ENCODE measurements at places on chromosomes 11 and 22.

DNA sequence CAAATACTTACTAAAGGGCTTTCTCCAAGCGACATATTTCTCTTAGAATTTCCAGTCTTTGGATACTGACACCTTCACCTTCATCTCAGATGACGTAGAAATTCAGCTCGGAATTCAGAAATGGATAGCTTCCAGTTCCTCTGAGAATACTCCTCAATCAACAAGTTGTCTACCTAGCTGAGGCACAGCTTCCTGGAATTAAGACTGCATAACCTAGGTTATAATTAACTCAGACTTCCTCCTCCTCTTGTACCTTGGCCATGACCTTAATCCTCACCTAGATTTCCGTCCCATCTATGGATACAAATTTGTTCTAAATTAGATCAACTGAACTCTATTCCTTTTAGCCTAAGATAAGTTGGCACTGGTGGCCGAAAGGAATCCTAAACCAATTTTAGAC lies 17.4 kb downstream of the ATP5MG start:
- peak; percentile 76 for DNase-seq

- no peak for DNase-seq
Observed at GRCh38 chr11:32034680-32035079, 56.2 kb upstream of the RCN1 start.

DNA sequence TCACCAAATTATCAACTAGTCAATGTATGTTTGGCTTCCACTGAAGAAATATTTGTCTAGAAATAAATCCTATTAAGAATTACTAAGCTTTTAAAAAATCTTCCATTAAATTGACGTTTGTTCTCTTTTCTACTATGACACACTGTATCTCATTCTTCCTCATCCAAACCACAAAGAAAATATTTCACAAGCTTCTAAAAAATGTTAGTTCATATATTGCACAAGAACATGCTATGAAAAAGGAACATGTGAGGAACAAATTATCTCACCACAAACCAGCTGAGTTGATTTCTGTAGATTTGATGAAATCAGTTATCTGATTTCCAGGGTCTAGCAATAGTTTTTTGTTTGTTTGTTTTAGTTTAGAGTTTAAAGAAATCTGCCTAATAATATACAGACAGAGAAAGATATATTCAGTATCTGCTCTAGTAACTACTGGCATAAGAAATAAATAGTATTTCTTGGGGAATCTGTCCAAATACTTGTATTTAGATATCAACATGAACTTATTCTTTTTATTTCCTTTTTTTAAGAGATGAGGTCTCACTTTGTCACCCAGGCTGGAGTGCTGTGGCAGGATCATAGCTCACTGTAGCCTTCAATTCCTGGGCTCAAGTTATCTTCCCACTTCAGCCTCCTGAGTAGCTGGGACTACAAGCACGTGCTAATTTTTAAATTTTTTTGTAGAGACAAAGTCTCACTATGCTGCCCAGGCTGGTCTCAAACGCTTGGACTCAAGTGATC lies 161.7 kb downstream of the ATG16L2 start:
- no peak for DNase-seq

GRCh38 chr11:117281159-117281558 lies 10.0 kb upstream of the BACE1-AS start:
- peak; percentile 31 for DNase-seq

DNA sequence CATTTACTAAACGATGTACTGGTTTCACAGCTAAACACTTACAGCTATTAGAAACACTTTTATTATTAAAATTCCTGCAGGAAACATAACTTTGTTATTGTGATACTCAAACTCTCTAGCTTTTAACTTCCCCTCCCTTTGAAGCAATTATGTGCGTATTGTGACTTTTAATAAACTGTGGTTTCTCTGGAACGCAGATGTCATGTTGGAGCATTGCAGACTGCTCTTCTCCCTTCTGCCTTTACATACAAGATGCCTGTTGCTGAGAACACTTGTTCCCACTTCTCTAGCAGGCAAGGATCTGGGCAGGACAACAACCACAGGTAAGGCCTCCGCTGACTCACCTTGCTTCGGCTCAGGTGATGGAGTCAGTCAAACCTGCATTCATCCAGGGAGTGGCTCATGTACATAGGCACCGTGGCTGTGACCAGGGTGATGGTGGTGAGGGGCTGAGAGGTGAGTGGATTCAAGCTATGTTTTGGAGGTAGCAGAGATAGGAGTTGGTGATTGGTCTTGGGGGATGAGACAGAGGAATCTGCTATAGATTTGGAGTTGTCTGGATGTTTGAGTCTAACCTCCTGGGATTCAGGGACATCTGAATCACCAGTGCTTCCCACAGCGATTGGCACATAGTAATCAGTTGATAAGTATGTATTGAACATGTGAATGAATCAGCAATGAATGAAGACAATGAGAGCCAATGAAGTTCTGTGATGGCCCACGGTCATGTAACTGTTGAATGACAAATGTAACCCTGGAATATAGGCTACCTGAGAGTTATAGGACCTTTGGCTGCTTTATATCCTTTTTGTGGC lies 106.0 kb downstream of the ADAMTS15 start:
- no peak for DNase-seq

DNA sequence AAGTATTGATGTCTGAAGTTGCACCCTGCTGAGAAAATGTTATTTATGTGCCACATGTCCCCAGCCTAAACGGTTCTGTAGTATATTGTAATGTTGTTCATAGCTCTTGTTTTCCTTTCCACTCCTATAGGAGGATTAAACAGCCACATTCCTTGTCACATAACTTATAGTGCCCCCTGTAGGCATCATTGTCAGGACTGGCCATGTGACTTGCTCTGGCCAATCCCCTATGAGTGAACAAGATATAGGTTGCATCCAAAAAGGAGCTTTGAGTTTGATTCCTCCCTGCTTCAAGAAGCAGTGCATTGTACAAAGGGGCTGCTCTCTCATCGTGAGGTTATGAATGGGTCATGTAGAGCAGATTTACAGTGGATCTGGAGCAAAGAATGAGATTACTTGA lies 717.6 kb upstream of the ANO5 start:
- no peak for DNase-seq

- DNase-seq: peak; percentile 34
Observed at GRCh38 chr11:28621753-28622152, 513.6 kb downstream of the METTL15 start.

DNA sequence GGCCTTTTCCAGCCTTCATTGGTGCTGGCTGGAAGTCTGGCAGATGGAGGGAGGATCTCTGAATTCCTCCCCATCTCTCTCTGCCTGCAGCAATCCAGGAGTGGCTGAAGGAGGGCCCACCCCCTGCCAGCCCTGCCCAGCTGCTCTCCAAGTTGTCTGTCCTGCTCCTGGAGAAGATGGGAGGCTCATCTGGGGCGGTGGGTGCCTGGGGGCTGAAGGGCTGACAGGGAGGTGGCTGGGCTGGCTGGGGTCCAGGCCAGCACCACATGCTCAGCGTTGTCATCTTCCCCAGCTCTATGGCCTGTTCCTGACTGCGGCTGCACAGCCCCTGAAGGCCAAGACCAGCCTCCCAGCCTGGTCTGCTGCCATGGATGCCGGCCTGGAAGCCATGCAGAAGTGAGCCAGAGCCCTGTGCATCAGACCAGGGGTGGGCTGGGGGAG lies 12.2 kb downstream of the TKFC start:
- DNase-seq: no peak

DNA sequence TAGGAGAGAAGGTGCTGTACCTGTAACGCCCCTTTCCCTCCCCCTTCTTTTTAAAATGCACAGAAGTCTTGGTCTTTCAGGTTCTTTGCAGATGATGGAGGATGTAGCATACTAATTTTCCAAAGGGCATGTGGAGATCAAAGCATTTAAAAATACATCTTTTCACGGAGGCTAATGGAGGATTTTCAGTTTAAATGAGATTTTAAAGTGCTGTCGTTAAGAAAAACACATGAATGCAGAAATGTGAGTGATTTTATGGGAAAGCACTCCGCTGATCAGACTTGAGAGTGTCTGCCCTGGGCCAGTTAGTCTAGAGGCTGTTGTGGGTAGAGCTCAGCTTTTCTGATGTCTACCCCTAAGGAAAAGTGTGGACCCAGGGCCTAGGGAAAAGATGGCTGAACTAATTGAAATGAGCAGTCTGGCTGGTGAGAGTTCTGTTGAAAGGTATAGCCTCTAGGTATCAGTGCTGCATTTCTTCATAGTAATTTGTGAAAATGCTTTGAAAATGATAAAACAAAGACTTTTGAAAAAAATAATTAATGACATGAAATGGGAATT lies 2.5 kb downstream of the AMOTL1 start:
- DNase-seq: no peak

GRCh38 chr11:96101146-96101545 lies 177.2 kb upstream of the MTMR2 start:
- peak; percentile 89 for DNase-seq

DNA sequence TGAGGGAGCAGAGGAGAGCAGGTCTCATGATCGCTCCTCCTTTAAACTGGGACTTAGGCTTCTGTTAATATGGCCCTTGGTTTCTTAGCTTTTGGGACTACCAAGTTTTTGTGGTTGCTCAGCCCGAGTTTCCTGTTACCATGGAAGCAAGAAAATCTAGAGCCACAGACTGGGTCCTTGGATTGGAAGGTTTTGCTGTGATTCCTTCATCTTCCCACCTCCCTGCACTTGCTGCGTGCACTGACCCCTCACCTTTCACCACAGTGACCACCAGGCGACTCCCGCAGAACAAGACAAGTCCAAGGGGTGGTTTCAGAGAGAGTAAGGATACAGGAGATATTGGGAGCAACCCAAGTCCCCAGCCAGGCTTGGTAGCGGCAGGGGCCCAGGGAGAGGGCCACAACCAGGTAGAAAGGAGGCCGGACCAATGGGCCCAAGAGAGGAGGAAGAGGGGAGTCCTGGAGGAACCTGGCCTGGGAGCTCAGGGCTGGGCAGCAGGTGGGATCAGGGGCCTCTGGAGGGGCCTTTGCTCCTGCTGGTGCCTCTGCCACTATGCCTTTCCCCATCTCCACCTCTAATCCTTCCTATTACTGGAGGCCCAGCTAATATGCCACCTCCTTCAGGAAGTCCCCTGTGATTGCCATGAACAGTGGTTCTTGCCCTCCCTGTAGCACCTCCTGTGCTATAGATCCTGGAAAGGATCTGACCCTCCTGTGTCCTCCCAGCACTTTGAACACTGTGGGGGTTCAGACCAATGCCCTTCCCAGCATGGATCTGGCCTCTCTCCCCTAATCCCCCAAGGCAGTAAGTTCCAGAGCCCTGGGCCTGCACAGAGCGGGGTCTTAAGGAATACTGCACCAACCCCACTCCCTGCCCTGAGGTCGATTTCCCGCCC lies 21.2 kb downstream of the CSF2RB start:
- no peak for DNase-seq

GRCh38 chr11:94576306-94576705 lies 9.1 kb downstream of the PIWIL4 start:
- no peak for DNase-seq
